ENCODE measurements at places on chromosomes 4 and X.

- DNase-seq = no peak
These were observed 53.7 kb downstream of the GLRA3 start for GRCh38 chr4:174775366-174775765.

DNA sequence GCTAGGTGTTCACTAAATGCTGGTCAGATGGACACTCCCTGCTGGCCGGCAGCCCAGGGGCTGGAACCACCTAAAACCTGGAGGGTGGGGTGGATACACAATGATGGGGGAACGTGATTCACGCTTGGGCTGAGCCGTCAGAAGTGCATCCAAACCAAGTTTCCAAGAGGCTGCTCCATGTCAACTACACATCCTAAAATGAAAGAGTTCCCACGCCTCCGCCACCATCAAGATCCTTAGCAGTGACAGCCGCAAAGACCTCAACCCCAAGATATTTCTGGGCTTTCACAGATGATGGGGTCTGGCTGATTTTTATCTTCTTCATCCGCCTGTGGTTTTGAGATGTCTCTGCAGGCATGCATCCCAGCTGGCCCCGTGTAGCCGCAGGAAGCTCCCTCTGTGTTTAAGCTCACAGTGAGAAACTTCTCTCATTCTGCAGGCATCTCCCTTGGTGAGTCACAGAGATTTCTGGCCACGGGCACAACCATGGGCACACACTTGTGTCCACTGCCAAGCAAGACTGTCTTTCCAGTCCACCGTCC is 84.4 kb downstream of the HTRA3 start:
- DNase-seq = no peak

DNA sequence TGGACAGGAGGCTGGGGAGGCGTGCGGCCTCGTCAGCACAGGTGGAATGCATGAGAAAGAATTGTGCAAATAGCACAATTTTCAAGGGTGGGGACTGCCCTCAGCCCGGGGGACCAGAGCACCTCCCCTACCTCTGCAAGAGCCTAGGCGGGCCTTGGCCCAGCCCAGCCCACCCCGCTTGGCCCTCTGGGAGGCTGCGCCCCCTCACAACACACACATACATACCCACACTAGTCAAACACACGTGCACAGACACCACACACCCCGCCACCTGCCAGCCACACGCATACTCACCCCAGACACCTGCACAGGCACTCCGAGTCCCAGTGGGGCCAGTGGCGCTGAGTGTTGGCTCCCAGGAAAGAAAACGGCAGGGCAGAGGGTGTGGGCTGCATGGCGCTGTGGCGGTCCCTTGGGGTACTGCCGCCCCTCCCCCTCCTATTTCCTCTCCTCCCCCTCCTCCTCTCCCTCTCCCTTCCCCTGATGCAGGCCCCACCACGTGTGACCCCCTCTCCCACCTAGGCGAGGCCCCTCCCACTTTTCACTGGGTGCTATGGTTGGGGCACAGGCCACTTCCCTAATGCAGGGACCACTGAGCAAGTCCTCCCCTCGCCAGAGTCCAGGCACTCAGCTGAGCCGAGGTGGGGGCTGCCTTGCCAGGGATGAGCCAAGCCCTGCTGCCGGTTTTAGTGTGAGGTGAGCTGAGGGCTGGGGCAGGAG is 84.5 kb downstream of the FAM53A start:
- no peak for DNase-seq

DNA sequence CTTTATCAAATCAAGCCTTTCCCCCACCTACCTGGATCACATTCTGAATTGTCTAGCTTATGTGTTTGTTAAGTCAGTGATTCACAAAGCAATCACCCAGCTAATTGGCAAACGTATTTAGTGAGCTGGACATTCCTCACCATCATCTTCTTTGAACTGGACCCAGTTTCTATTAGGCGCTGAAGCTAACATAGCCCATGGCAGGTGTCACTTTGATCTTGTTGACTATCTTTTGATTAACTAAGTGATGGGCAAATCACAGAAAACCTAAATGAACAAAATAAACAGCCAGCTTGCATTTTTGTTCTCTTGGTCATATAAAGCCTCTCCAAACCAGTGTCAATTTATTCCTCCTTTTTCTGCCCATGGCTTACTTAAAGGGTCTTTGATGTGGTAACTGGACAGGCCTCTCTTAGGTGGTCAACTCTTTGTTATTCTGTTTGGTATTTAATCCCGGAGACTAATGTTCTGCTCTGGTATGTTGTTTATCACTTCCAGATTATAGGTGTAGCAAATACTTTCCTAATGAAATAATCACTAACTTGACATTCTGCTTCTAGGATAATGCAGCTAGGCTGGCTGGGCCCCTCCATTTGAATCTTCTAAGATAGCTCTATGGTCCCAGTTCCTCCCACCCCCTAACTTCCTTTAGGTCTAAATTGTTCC is 105.3 kb upstream of the SMIM10 start:
- DNase-seq = no peak

- peak; percentile 37 for DNase-seq
These were observed 193.7 kb downstream of the SPATA18 start for GRCh38 chr4:52244848-52245247.

DNA sequence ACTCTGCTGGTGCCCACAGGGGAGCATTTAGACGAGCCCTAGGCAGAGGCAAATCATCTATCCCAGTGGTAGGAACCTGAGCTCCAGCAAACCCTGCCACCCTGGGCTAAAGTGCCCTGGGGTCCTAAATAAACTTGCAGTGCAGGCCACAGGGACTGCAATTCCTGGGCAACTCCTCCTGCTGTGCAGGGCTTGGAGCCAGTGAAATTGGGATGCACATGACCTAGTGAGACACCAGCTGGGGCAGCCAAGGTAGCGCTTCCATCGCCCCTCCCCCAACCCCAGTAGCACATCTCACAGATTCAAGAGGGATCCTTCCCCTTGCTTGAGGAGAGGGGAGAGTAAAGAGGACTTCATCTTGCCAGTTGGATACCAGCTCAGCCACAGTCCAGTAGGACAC is 44.1 kb downstream of the CHRNA9 start:
- no peak for DNase-seq

GRCh38 chr4:163966612-163967011 is 472.1 kb downstream of the TMA16 start:
- no peak for DNase-seq

DNA sequence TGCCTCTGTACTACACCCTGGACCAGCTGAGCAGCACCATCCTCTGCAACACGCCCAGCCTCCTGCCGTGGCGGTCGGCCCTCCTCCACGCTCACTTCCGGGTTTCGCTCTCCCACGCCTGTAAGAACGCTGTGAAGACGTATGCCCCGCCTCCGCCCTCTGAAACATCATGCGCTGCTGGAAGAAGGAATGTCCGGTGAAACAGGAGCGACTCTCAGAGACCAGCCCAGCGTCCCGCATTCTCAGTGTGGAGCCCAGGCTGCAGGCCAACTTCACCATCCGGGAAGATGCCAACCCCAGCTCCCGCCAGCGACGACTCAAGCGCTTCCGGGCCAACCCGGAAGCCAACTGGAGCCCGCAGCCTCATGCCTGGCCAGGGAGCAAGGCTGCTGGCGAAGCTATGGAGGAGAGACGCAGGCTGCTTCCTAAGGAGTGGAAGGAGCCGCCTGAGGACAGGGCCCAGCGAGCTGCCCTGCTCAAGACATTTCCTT is 186.1 kb upstream of the SLITRK2 start:
- no peak for DNase-seq

DNA sequence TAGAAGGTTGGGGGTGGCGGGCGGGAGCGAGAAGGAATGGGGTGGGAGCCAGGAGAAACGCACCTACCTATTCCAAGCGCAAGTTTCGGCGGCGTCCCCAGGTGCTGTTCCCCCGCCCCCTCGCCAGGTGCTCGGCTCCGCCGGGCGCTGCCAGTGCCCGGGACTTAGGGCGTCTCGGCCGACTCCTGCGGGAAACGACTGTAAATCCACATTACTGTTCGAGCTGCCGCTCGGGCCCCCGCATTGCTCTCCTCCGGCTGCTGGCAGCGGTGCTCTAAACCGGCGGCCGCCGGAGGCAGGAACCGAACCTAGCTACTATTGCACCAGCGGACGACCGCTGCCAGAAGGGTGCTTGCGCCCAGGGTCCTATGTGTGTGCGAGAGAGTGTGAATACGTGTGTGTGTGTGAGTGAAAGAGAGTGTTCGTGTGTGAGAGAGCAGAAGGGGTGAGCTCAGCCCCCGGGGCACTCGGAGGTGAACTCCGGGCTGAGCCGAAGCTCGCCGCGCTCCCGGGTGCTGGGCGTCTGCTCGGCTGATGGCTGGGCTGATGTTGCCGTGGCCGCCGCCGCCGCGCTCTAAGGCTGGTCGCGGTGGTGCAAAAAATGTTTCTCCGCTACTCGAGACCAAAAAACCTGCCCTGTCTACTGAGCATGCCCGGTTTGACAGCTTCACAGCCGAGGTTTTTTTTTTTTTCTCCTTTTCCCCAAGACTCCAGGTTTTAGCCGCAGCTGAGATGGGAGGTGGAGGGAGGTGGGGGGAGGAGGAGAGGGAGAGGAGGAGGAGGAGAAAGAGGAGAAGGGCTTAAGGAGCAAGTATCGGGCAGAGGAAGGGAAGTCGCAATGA is 115.7 kb upstream of the TEX13C start:
- peak; percentile 10 for DNase-seq

DNA sequence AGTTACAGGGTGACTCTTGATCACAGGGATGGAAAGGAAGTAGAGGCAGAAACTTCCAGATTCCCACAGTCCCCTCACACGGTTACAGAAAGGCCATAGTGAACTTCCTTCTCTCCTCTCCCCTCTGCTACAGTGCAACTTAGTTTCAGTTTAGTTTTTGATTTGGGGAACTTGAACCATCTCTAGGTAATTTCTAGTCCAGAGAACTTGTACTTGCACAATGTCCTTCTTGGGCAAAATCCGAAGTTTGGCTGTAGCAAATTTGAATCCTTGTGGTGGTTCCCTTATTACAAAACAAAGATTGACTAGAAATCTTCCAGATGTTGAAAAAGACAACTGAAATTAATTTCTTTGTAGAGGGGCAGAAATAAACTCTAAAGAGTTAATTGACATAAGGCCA is 1.2 kb upstream of the BLTP1 start:
- DNase-seq = no peak

DNA sequence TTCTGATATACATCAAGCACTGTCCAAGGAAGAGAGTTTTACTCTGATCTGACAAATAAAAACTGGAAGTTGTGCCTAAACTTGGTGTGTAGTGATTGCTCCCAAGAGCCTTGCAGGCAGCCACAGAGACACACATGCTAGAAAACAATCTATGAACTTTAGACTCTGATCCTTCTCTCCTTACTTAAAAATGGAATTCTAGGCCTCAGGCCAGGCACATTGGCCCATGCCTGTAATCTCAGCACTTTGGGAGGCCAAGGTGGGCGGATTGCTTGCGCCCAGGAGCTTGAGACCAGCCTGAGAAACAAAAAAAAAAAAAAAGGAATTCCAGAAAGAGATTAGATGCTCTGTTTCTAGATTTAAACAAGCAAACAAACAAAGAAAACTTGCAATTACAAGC is 45.6 kb upstream of the S100G start:
- DNase-seq = no peak

DNA sequence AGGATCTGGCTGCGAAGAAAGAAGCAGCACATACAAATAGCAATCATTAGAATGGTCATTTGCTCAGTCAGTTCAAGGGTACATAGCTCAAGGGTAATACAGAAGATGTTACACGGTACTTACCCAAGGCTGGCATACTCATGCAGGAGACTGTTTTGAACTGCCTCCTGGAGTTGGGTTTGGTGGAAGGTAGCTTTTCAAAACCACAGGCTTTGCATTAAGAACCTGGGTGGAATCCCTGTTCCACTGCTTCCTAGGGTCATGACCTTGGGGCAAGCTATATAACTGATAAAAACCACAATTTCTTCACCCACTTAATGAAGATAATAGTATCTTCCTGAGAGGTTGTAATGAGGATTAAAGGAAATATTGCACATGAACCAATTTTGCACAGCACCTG is 36.5 kb downstream of the TBC1D9 start:
- no peak for DNase-seq

DNA sequence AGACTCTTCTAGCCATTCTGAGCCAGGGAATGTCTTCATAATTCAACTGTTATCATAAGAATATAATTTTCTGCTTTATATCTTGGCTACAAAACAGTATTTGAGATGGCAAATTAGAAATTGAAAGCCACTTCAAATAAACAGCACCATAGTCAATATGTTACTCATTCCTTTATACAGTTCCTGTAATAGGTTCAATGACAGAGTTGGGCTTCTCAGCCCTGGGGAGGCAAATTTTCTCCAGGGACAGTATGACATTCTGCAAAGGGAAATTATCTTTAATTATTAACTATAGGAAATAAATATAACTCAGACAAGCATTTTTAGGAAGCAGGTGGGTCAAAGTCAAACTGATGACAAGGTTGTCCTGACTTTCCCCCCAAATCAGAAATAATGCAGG is 71.9 kb upstream of the RPS6KA6 start:
- no peak for DNase-seq

DNA sequence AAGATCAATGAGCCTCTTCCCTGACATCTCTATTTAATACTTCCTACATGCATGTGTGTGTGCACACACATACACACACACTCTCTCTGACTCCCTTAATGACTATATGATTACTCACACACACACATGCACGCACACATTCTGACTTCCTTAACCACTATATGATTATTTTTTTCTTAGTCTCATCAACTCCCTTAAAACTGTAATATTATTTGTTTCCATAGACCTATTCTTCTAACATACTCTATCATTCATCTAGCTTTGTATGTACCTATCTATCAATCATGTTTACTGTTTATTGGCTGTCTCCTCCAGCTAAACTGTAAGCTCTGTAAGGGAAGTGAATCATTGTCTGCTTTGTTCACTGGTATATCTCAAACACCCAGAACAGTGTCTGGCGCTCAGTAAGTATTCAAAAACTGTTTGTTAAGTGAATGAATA is 236.6 kb downstream of the RASL11B start:
- DNase-seq = no peak

GRCh38 chr4:52298444-52298843 is 247.3 kb downstream of the SPATA18 start:
- DNase-seq = no peak

DNA sequence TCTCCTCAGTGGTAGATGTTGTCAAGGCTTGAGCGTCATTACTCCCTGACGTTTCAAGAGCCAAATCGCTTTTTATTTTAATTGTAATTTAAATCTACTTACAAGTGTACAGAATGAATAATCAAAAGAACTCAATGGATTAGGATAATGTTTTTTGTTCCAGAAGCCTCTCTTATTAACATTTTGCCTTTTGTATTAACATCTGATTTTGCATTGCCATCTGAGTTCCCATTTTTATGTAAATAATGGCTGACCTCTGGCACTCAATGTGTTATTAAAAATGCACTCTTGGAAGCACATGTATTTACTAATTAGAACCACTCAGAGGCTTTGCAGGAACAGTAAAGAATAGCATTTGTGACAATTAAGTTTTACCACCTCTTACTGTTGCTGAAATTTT is 411.0 kb downstream of the EPHA5 start:
- DNase-seq = no peak

DNA sequence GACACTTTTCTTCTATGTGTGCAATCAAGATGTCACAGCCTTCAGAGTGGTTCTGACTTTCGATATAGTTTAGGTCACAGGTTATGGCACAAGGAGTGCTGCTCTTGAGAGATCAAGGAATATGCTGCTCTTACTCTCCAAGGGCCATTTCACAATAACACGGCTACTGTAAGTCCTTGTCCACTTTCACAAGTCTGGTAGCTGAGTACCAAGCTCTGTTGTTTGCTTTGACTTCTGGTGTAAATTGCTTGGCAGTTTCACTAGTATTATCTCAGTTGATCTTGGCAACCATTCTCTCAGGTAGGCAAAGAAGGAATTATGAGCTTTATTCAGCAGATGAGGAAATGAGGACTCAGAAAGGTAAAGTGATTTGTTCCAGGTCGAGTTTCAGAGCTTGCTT is 35.4 kb upstream of the SPANXB1 start:
- no peak for DNase-seq

GRCh38 chr4:143374255-143374654 is 37.6 kb downstream of the GAB1 start:
- DNase-seq = no peak

GRCh38 chrX:39955625-39956024 is 142.1 kb downstream of the BCOR start:
- DNase-seq = no peak
